Stimulated activated CD4-positive, alpha-beta T cell treated with anti-CD3 and anti-CD28 coated beads, Interleukin-2, amount 100 ng/mL, for 4 hours (primary cell): ENCODE measurements at places on chromosomes 11 and 22.

DNA sequence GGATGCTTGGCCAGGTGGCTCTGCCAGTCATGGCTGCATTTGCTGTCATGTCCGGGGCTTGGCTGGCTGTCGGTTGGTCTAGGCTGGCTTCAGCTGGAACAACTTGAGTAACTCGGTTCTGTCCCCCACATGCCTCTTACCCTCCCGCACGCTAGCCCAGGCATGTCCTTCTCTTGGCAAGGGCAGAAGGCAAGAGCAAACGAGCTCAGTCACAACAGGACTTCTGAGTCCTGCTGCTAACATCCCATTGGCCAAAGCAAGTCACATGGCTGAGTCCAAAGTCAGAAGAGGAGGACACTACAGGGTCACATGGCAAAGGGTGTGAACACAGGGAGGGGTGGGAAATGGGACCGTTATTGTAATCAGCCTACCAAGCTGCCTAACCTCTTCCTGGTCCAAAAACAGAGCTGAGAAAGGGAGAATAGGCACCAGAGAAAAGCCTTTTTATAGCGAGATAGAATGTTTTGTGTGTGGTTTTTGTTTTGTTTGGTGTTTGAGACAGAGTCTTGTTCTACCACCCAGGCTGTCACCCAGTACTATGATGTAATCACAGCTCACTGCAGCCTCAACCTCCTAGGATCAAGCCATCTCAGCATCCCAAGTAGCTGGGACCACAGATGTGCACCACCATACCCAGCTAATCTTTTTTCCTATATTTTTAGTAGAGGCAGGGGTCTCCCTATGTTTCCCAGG, 81.9 kb downstream of the MN1 start:
- no peak for DNase-seq

DNA sequence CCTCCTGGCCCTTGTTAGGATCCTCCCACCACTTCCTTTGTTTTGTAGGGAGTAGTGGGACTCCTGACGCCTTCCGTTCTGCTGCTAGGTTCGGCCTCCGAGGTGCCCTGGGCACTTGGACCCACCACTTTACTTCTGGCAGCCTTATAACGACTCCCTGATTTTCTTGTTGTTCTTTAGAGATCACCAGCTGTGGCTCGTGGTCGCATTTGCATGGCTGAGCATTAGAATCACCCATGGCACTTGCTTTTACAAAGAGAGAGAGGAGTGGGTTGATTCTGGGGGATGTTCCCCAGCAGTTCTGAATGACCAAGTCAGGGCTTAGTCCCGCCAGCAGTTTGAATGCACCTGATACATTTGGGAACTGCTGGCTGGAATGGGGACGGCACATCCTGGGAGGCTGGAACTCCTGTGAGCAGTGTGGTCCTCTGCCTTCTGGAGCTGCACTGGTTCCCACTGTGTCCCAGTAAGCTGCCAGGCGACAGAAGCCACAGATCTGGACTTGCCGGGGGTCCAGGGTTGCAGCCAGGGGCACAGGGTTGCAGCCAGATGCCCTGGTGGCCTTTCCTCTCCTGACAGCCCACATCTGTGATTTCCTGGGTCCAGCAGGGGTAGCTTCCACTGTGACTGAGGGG, 4.1 kb downstream of the TUB start:
- DNase-seq: no peak

GRCh38 chr11:16001899-16002426, 354.4 kb downstream of the SOX6 start:
- DNase-seq: no peak

DNA sequence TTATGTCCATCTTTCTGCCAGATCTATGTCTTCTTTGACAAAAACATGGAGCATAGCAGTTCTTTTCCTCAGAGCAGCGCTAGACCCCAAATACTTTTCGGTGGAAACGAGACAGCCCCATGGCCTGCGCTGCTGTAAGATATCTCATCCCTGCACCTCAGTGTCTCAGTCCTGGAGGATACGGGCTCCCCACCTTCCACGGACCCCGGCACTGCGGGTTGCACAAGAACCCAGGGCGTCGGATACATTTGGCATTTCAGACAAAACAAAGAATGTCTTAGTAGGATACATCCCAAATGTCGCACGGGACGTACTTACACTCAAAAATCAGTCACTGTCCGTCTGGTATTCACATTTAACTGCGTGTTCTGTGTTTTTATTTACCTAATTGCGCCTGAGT, 9.9 kb upstream of the GAL start:
- DNase-seq: no peak

GRCh38 chr11:117239295-117239694, 6.8 kb downstream of the RNF214 start:
- DNase-seq: no peak

DNA sequence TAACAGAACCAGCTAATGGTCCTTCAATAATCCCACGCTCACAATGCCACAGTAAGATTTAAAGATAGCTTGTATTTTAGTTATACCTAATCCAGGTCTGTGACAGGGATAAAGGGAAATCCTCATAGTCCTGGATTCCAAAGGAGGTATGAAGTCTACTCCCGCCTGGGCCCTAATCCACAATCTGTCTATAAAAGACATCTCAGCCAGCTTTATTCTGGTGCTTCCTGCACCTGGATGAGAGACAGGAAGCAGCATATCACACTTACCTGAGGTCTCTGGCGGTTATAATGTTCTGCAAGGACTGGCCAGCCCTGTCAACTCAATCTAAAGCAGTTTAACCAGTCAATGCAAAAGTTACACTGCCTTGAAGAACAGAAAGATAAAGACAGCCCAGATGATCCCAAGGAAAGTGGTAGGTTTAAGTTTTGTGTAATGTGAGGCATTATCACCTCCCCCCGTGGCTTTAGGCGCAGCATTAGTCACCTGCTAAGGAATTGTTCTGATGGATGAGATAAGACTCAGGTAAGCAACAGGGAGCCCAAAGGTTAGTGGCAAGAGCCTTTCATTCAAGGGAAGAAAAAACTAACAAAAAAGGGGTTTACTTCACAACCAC, 57.6 kb downstream of the PLEKHA7 start:
- no peak for DNase-seq

DNA sequence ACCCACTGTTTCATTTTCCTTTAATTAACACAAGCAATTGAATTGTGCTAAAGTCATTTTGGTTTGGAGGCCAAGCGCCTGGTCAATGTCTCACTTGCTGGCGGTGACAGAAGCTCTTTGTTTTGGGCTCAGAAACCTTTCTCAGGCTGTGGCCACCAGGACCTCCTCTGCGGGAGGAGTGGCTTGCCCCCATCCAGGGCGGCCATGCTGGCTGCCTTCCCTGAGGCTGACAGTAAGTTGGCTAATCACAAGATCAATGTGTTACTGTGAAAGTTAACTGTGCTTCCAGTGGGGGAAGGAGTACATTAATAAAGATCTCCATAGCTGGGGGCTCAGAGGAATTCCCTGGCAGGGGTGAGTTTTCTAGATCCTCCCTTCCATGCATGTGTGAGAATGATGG, 1074.5 kb downstream of the NTM start:
- DNase-seq: no peak

DNA sequence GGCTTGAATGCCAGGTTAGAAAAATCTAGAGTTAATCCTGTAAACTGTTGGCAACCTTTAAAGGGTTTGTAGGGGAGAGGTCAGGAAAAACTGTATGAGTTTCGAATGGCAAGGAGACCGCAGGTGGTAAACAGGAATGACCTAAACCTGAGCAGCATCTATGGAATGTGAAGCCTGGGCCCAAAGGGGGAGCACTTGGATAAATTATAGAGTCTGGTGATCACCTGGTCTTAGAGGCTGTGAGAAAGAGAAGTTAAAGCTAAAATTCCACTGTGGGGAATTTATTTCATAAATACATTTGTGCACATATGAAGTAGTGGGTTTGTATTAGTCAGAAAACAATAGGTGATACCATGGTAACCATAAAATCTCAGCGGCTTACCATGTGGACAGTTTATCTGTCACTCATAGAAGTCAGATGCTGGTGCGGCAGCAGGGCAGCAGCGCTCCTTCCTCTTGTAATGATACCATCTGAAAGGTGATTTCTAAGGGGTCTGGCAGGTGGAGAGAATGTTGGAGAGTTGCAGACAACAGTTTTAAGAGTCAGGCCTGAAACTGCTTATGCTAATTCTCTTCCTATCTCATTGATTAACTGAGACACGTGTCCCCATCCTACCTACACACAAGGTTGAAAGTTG, 1104.4 kb upstream of the CCDC90B start:
- no peak for DNase-seq

GRCh38 chr22:29813126-29813525, 24.9 kb downstream of the ASCC2 start:
- no peak for DNase-seq
